CD4-positive, alpha-beta T cell treated with Interleukin-2 at 100 ng/mL for 4 hours (primary cell): ENCODE measurements at places on chromosomes 5 and 9.

GRCh38 chr5:132489051-132489770, 1.4 kb downstream of the IRF1 start:
- DNase-seq = no peak

DNA sequence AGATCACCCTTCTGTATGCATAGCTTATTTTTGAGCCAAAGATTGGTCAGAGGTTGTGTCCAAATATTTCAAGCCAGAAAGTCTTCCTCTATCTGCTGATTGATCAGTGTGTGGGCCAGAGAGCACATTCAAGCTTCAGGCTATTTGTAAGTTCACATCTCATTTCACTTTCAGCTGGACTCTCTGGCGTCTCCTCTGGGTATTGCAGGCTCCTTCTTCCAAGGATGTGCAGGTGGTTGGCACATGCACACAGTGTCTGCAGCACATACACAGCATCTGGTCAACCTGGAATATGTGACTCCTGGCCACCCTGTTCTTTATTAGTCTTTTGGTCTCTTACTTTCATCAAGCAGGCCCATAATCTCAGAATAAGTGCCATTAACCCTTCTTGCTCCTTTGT, 516.1 kb downstream of the ANXA1 start:
- DNase-seq = no peak

GRCh38 chr5:57493034-57493433, 10.4 kb upstream of the ACTBL2 start:
- no peak for DNase-seq

DNA sequence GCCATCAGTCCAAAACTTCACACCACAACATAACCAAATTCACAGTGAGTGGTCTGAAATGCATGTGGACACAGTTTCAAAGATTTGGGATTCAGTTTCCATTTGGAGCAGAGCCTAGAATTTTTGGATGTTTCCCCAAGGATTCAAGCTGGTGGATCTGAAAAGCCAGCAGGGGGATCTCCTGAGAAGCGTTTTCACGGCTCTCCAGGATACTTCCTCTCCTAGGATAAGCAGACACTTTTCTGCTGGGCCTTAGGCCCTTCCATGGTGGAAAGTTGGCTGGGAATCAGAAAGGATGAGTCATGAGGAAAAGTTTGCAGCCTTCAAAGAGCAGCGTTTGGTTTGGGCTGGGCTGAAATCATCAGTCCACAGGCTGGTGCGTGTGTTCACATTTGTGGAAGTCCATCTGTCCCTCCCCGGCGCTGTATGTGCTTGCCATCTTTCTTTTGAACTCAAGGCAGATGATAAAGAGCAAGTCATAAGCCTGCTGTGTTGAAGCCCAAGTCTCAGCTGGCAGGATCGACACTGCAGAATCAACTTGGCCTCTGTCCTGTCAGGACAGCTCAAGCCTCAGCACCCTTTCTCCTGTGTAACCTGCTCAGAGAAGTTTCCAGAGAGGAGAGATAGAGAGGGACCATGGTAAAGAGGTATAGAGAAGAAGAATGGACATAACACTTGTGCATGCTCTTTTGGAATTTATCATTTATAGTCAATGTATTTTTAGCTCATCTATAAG, 152.6 kb upstream of the MSX2 start:
- no peak for DNase-seq

GRCh38 chr5:139708877-139709581, 60.9 kb downstream of the CXXC5 start:
- DNase-seq = no peak
